ENCODE measurements at places on chromosomes 3 and 15.

GRCh38 chr3:107870943-107871638, 219.7 kb downstream of the CD47 start:
- no peak for DNase-seq

DNA sequence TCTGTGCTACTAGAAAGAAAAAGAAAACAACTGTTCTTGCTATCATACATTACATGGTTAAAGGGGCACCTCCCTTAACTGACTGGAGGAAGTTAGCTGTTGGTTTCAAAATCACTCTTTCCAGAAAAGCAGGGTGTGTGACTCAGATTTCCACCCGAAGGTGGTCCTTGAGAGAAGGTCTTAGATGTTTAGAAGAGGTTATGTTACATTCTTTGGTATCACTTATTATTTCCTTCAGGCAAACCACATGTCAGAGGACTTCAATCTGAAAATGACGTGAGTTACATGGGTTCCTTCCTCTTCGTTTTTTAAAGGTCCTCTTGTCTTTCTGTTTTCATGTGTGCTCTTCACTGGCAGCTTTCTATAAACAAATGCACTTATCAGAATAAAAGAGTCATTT, 307.9 kb upstream of the CBLB start:
- DNase-seq: peak; percentile 73

GRCh38 chr3:147189016-147189415, 217.3 kb downstream of the ZIC4 start:
- DNase-seq: no peak

DNA sequence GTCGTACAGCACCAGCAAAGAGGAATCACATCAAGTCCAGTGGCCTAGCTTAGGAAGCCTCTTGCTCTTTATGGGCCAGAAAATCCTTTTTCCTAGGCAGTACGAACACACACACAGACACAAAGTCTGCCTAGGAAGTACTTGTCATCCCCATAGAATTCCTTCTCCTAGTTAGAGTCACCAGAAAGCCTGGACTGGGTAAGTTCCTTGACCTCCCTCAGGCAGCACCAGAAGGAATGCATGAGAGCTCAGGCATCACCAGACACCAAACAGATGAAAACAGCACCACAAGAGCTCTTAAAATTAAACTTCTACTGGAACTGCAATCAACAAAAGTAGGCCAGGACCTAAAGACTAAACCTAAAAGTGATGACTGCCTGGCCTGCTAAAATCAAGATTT, 192.9 kb upstream of the CCDC54 start:
- no peak for DNase-seq

DNA sequence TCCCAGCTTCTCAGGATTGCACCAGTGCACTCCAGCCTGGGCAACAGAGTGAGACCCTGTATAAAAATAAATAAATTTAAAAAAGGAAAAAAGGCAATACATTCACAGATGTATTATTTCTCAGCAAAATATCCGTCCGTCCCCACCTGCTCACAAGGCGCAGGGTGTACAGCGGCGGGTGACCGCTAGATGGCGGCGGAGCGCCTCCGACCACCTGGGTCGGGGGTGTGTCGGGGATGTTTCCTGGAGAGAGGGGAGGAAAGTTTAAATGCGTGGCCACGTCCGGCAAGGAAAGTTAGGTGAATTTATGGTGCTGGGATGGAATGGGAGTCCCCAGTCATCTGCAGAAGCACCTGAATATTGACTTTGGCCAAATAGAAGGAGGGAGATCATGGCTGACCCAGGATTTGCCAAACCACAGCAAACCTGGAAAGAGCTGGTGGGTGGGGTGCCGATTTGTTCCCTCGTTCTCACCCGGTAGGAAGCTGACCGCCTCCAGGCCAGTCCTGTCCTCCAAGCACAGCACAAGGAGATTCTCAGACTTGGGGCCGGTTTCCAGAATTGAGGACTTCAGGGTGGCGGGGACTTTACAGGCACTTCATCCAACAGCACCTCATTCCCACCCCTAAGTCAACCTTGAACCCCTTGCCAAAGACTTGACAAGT, 88.3 kb downstream of the TMEM266 start:
- peak; percentile 84 for DNase-seq

- DNase-seq: no peak
These were observed 8.8 kb upstream of the GRAMD1C start for GRCh38 chr3:113829576-113830354.

DNA sequence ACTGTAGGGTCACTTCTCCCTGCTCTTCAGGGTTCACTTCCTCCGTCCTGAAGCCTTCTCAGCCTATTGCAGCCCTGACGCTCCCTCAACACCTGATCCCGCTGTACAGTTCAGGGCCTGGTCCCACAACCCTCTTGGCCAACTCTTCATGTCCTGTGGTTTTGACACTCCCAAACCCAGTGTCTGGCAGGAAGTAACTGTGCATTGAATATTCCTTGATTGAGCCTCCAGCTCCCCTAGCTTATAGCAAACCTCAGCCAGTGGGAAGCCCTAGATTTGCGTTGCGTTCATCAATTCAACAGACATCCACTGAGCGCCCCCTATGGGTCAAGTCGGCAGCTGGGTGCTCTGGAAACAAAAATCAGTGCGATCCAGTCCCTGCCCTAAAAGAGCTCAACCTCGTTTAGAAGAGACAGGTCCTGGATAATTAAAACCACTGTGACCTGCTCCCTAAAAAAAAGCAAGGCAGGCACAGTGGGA, 13.5 kb downstream of the UBAP1L start:
- DNase-seq: peak; percentile 85

- DNase-seq: no peak
These were observed 736 bp upstream of the MBNL1 start for GRCh38 chr3:152267831-152268554.

DNA sequence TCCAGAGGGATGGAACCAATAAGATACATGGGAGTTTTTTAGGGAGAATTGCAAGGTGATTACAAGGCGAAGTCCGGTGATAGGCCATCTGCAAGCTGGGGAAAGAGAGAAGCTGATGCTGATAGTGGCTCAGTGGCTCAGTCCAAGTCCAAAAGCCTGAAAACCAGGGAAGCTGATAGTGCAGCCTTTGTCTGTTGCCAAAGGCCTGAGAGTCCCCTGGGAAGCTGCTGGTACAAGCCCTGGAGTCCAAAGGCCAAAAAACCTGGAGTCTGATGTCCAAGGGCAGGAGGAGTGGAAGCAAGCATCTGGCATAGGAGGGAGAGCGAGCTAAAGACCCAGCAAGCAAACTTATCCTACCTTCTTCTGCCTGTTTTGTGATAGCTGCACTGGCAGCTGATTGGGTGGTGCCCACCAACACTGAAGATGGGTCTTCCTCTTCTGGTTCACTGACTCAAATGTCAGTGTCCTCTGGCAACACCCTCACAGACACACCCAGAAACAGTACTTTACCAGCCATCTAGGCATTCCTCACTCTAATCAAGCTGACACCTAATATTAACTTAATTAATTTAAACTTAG, 16.7 kb downstream of the TFG start:
- DNase-seq: no peak

- DNase-seq: no peak
These were observed 245.4 kb upstream of the CDIN1 start for GRCh38 chr15:36334059-36334458.

Data from KBM-7 (cell line).